ENCODE measurements at places on chromosomes 16 and 17.

DNA sequence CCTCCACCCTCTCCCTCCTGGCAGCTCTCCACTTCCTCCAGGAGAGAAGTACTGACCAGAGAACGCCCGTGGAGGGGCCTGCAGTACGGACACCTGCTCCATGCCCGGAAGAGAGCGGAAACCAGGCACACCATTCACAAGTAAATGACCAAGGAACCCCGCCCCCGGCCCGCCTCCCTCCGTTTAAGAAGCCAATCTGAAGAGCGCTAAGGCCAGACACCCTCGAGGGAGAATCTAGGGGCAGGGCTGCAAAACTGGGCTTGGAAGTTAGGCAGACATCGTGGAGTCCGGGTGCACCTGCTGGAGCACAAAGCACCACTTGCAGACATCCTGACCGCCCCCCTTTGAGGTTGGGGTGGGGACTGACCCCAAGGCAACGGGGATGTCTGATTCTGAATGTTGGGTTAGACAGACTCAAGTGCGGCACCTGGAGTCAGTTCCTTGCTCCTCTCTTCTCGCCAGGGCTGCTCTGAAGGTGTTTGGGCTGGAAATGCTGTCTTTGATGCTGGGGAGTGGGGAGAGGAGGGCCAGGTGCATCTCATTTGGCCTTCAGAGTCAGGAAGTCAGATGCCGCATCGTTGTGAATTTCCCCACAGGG lies 964 bp upstream of the FAAP100 start:
- peak; percentile 90 for DNase-seq

GRCh38 chr17:57707892-57708291 lies 37.2 kb downstream of the CCDC182 start:
- DNase-seq, result no peak

DNA sequence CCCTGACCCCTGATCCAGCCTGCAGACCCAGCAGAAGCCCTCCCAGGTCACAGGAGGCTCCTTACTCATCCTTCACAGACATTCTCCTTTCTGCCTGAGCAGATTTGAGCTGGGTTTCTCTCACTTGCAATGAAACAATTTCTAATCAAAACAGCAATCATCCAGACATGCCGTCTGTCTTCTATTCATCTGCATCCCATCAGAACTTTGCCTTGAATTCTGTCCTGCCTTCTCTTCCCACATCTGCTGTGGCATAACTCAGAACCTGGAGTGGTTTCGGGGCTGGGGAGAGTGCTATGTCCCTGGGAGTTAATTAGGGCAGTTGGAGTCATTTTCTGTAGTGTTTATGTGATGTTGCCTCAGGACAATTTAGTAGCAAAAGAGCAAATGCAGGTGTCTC lies 278.6 kb downstream of the CBLN1 start:
- DNase-seq, result no peak

- no peak for DNase-seq
Observed at GRCh38 chr16:9058211-9058610, 33.2 kb upstream of the HAPSTR1 start.

DNA sequence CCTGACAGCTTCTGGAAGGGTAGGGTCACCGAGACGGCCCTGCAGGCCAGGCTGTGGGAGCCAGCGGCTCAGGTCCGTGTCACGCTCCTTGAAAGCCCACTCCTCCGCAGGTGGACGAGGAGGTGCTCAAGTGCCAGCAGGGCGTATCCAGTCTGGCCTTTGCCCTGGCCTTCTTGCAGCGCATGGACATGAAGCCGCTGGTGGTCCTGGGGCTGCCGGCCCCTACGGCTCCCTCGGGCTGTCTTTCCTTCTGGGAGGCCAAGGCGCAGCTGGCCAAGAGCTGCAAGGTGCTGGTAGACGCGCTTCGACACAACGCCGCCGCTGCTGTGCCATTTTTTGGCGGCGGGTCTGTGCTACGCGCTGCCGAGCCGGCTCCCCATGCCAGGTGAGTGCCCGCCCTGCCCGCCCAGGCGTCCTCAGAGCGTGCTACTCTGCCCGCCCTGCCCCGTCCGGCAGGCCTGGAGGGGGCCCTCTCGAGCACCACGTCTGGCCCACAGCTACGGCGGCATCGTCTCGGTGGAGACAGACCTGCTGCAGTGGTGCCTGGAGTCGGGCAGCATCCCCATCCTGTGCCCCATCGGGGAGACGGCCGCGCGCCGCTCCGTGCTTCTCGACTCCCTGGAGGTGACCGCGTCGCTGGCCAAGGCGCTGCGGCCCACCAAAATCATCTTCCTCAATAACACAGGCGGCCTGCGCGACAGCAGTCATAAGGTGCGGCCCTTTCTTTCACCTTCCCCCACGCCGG lies 1.3 kb downstream of the NAGS start:
- DNase-seq, result peak; percentile 78

- no peak for DNase-seq
Observed at GRCh38 chr16:11630046-11630767, 38.0 kb upstream of the SNN start.

GRCh38 chr16:1642148-1642547 lies 30.0 kb downstream of the CRAMP1 start:
- DNase-seq, result no peak

GRCh38 chr17:79305376-79305767 lies 230.7 kb downstream of the ENGASE start:
- DNase-seq, result no peak

DNA sequence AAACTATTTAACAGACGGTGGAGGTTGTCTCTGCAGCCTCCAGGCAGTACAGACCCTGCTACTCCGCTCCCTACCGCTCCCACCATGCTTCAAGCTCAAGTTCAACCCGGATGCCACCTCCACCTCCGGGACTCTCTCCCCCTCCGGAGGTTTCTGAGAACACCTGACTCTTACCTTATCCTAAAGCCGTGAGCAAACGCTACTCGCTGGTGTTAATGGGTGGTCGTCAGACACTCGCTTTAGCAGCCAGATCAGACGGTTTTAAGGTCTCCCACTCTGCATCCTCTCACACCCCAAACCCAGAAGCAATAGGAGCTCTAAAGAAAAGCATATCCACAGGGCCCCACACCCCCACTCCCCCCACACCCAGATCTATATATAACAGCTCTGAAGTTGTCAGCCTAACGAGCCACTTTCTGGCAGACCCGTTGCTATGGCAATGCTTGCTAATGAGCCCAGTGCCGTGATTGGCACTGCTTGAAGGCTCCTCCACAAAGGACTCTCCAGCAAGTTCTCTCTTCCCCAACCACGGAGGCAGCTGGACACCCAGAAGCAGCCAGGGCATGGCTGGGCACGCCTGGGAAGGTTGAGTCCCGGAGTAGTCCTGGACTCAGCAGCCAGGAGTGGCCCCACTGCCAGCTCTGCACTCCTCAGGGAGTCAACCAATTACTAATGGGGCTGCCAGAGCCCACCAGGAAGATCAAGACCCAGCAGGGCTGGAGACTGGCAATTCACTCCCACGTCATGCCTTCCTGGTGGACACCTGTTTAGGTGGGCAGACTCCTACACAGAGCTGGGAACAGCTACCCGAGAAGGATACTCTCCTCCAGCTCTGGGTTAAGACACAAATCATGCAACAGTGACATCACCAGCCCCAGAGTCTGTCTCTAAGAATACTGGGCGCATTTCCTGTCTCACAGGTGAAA lies 121.2 kb upstream of the RCVRN start:
- DNase-seq, result no peak

- no peak for DNase-seq
Observed at GRCh38 chr17:17073581-17074403, 31.5 kb downstream of the MPRIP start.

DNA sequence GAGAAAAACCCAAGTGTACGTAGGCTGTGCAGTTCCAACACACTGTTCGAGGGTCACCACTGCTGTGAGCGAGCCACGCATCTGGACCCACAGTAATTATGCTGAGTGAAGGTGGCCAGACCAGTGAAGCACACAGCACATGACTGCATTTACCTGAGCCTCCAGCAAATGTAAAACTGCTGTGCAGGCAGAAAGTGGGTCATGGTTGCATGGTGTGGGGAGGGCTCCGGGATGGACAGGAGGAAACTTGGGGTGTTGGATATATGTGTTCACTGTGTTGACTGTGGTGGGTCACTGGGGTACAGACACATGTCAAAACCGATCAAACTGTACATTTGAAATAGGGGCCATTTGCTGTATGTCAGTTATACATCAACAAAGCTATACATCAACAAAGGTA lies 78.7 kb upstream of the METRNL start:
- DNase-seq, result no peak

DNA sequence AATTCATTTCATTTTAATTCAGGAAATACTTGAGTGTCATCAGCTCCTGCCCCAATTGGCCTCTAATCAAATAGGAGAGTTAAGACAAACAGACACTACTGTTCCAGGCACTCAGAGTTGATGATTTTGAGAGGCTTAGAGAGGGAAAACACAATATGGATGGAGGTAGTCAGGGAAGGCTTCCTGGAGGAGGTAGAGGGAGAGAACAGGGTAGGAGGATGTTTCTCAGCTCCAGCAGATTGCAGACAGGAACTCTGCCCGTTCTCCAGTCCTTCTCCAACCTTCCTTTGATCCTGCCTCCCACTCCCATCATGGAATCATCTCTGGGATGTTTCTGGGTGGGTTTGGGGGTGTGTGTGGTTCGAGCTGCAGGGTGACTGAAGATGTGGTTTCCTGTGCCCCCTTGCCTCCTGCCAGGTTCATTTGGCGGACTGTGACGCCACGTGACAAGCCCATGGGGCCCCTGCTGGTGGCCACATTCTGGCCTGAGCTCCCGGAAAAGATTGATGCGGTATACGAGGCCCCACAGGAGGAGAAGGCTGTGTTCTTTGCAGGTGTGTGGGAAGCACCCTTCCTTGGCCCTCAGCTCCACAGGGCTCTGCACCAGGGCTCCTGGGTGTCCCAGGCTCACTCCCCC lies 12.2 kb upstream of the LPCAT2 start:
- DNase-seq, result no peak

GRCh38 chr16:72922714-72923113 lies 125.2 kb downstream of the ZFHX3 start:
- no peak for DNase-seq

DNA sequence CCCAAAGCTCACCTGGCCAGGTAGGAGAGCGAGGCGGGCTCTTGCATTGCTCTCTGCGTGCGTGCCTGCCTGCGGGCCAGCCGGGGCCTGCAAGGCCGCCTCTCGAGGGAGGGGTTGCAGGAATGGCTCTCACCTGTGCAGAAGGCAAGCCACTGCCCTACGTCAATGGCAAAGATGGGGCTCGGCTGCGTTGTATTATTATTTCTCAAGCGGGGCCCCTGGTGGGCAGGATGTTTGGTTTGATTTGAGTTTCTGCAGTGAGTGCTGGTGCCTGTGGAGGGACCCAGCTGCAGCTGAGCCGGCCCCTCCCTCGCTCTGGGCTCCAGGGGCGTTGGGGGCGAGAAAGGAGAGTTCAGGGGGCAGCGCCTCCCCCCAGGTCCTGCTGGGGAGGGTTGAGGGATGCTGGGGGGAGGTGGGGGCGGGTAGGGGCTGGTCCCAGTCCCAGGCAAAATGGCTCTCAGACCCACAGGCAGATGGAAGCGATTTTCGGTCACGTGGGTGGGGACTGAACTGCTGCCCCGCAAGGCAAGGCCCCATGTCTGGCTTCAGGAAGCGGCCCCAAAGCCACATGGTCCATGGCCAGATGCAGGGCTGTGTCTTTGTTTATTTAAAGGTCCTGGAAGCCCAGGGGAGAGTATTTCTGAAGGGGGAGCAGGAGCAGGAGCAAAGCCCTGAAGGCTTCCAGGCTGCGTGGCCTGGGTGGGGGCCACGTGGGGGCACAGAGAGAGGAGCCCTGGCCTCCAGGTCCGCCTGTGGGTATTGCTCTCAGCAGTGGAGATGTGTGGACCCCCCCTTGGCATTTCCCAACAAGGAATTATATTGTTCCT lies 338.8 kb downstream of the SEC14L1 start:
- no peak for DNase-seq

GRCh38 chr17:44424828-44425461 lies 35.5 kb upstream of the ITGA2B start:
- DNase-seq, result no peak

- peak; percentile 14 for DNase-seq
Observed at GRCh38 chr17:11144358-11145233, 96.4 kb upstream of the SHISA6 start.

- DNase-seq, result no peak
Observed at GRCh38 chr17:74383141-74383540, 15.8 kb downstream of the GPR142 start.

DNA sequence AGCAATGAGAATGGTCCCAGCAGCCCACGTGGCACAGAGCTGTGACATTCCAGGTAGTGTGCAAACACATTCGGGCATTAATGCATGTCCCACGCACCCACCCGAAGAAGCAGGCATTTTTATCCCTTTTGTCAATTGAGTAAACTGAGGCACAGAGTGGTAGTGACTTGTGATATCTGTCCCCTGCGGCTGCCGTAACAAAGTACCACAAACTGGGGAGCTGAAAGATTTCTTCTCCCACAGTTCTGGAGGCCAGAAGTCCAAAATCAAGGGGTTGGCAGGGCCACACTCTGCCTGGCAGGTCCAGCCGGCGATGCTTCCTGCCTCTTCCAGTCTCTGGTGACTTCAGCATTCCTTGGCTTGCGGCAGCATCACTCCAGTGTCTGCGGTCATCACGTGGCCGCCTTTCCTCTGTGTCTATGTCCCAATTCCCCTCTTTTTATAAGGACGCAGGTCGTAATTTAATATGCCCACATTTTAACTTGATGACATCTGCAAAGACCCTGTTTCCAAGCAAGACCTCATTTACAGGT lies 221.9 kb upstream of the GSE1 start:
- DNase-seq, result no peak

GRCh38 chr16:29007730-29008593 lies 23.1 kb downstream of the LAT start:
- no peak for DNase-seq

DNA sequence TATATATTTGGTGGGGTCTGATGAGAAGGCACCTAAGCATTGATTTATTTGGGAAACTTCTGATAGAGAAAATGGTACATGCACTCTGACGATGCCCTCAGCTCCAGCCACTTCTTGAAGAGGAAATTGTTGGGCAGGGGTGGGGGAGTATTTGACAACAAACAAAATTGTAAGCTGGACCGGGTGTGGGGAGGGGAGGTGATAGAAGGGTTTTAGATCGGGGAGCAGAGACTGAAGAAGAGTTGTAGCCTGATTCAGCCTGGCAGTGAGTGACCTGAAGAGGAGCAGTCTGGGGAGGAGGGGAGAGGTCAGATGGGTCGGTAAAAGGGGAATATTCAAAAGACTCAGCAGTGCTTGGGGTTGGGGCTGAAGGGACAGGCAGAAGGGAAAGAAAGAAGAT lies 2284.7 kb downstream of the TP53TG3F start:
- no peak for DNase-seq

GRCh38 chr16:57567691-57568090 lies 25.2 kb downstream of the ADGRG5 start:
- DNase-seq, result no peak

- DNase-seq, result no peak
Observed at GRCh38 chr17:40448213-40448638, 5.0 kb downstream of the IGFBP4 start.

DNA sequence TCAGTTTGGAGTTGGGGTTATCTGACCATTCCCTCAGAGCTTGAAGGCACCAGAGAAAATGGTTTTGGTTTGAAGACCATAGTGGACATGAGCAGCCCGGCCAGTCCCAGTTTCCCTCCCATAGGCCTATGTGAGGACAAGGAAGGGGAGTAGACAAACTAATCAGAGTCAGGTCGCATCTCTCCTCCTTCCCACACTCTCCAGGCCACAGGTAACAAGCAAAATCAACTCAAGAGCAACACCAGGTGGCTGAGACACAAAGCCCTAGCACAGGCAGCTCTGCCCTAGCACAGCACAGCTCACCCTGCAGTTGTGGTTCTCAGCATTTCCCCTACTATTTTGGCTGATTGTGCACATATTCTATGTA lies 7.2 kb downstream of the SUPT4H1 start:
- no peak for DNase-seq

GRCh38 chr16:2040787-2041522 lies 6.7 kb downstream of the NTHL1 start:
- DNase-seq, result no peak
